ENCODE measurements at places on chromosomes 2 and 18. TPM values are rescaled to one million over a fixed set of nuclear protein-coding genes. Genes with fewer than 3 reads are reported as not detected.

MMADHC gene
- 187 TPM for total RNA-seq

DNA sequence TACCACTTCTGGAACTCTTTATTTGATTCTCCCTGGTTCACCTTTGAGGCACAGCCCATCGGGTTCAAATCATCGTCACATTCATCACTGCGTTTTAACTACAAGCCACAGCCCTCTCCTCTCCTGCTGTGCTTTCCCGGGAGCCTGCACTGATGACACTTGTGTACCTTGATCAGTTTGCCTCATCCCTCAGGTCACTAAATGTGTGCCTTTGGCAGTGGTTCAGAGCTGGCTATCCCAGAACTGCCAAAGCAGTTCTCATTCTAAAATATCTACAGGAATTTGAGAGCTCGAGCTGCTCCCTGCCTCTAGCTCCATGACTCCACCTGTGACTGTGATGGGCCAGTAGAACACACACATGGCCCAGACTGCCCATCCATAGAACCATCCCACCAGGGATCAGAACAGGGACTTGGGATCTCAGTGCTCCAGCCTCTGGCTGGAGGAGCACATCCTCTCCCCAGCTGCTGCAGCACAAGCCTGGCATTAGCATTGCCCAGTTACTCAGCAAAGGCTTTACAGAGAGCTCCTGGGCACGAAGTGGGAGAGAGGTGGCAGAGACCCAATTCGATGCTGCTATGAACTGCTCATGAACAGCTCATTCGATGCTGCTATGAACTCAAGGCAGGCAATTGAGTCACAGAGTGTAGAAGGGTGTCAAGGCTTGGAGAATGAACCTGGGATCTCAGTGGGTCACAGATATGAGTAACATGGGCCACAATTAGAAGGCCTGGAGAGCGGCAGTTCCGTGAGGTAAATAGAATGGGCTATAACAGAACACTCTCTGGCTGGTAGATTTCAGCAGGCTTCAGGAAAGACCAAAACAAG is 41.9 kb downstream of the EVA1A start:
- DNase-seq: no peak

GAL3ST2 gene
- 0.36 TPM for total RNA-seq

VWC2L gene
- total RNA-seq: not detected

DNA sequence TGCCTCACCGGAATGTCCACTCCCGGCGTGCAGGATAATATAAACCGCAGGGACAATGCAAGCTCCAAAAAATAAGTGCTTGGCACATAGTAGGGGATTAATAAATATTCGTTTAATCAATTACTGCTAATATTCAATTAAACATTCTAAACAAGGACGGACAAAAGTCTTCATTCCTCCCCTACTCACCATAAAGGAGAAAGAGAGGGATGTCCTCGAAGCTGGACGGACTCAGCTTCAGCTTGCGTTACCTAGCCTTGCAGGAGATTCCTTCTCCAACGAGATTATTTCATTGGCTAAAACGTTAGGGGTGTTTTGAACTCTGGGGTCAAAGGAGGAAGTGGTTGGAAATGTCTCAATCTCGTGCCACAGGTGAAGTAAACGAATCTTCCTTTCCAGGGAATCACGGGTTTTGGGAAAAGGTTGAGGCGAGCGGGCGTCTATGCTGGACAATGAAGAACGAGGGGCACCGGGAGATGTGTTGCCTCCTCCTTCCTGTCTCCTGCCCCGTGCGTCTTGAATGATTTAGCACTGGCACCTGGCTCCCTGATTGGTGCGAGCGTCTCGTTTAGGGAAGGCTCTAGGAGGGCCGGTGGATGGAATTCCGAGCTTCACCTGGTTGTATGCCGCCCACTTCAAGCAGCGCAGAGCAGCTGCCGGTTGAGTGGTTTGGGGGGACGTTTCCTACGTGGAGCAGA is 2.0 kb upstream of the GAD1 start:
- DNase-seq: no peak

- peak; percentile 90 for DNase-seq
Measured at GRCh38 chr2:207238831-207239701, 73.3 kb upstream of the KLF7 start.

L3MBTL4 gene
- 0.88 TPM for total RNA-seq

- peak; percentile 92 for DNase-seq
Measured at GRCh38 chr2:101516823-101517690, 42.1 kb upstream of the RFX8 start.

SERPINB12 gene
- total RNA-seq: not detected

DNA sequence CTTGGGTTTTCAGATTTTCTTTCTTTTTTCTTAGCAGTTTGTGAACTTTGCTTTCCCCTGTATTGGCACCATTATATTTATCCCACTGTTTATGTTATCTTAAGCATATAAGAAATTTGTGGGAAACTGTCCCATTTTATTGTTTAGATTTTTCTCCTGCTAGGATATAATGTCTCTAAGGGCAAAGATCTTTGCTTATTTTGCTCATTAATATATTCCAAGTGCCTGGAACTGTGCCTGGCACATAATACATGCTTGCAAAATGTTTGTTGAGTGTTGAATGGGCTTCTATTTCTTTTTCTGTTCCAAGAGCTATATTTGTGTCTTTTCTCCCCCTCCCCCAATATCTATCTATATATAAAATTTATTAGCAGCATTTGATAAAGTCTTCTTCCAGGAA is 5.4 kb downstream of the EPC2 start:
- no peak for DNase-seq

ATG4B gene
- 42.7 TPM for total RNA-seq

- DNase-seq: peak; percentile 96
Measured at GRCh38 chr2:218671654-218672566, at the start of the genes RNF25 and STK36. RNF25 (minus strand) TSS chr2:218672002; CDS start chr2:218671970, 32 bp downstream. STK36 (plus strand) TSS chr2:218672086; CDS start chr2:218672830, 744 bp downstream.

SERPINB11 gene
- total RNA-seq: not detected

ATIC gene
- 17.7 TPM for total RNA-seq

GRCh38 chr2:28403370-28403956 is 10.8 kb downstream of the FOSL2 start:
- peak; percentile 45 for DNase-seq

GRCh38 chr2:12156349-12156748 is 409.9 kb downstream of the LPIN1 start:
- DNase-seq: no peak

DNA sequence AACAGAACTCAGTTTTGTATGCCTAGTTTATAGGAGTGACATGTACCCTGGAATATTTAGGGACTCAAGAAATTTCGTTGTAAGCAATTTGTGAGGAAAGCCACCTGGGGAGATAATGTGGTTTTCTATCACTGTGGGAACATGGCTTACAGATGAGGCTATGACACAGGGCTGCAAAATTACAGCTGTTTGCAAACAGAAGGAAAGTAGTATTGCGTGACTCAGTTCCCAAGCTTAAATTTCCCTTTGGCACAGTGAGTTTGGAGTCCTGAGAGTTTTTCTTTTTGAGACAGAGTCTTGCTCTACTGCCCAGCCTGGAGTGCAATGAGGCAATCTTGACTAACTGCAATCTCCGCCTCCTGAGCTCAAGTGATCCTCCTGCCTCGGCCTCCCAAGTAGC is 149.8 kb downstream of the MYO5B start:
- DNase-seq: no peak

DNA sequence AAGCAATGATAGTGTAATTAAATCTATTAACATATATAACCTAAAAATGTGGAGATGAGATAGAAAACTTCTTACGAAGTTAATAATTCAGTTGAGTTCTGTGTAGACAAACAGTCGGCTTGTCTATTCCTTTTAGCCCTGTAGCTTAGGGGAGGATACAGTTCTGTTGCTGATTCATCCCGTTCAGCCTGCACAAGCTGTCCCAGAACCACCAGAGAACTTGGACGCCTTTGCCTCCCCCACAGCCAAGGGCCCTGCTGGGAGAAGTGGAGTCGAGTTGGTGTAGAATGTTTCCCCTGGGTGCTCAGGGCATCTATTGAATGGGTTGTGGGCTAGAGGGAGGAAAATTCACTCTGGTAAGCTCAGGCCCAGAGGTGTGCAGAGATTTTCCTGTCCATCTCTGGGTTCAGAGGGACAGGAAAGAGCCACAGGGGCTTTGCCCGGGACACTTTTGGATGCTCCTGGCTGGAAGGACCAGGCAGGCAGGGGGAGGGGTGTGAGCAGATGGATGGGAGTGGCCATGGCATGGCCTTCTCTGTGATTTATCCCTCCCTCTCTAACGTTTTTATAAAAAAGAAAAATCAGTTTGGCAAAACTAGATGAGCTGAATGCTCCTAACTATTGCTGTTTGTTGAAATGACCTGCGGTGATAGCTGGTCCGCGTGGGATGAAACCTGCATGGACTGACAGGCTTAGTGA is 42.8 kb upstream of the GALR1 start:
- DNase-seq: peak; percentile 91

DNA sequence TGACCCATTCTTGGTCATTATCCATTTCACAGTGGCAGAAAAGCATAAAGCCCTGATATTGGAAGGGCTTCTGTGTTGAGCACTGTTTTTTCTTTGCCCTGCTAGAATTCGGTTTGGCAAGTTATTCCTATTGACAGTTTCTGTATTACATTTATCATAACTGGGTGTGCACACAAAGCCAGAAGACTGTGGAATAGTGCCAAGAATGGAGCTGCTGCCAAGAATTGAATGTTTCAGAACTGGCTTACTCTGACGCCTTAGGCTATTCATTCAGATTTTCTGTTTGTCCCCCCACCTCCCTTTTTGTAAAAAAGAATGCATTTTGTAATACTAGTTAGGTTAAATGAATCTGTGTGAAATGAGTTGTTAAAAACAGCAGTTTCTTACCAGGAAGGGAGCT is 12.7 kb downstream of the KDM3A start:
- DNase-seq: peak; percentile 38

DNA sequence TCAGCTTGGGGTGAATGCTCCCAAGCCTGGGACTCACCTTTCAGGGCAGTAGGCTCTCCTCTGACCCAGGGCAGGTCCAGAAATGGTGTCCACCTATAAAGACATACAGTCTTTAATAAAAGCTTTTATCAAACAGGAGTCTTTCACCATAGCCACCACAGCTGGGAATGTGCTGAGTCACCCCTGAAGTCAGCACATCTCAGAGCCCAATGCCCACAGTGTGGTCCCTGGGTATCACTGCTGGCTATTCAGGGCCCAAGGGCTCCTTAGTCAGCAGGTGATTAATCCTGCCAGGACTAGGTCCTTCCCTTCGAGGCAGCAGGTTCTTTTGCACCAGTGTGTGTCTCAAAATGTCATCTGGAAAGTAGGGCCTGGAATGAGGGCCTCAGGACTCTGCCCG is 181.9 kb downstream of the MEMO1 start:
- no peak for DNase-seq

- DNase-seq: no peak
Measured at GRCh38 chr2:44118257-44118656, 50.4 kb upstream of the PPM1B start.

- no peak for DNase-seq
Measured at GRCh38 chr2:191443446-191443845, 198.2 kb downstream of the MYO1B start.

- DNase-seq: peak; percentile 86
Measured at GRCh38 chr2:71498261-71498701, 44.9 kb downstream of the DYSF start.

DNA sequence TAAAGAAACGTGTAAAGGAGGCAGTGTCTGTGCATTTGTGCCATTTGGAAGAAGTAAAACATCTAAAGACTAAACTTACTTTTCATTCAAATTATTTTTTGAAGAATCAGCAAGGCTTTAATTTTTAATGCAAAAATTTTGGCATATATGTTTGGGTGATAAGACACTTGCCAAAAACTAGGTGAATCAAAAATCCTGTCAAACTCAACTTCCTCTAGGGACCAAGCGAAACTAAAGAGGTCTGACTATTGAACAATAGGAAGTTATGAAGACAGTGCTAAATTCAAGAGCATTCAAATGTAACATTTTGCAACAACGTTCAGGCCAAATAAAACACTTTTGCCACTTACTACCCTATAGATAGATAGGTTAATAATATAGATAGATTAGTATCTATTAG is 306.1 kb downstream of the NOL4 start:
- DNase-seq: no peak

GRCh38 chr2:119477113-119477505 is 45.5 kb downstream of the TMEM37 start:
- no peak for DNase-seq

HOXD13 gene
- not detected for total RNA-seq

DNA sequence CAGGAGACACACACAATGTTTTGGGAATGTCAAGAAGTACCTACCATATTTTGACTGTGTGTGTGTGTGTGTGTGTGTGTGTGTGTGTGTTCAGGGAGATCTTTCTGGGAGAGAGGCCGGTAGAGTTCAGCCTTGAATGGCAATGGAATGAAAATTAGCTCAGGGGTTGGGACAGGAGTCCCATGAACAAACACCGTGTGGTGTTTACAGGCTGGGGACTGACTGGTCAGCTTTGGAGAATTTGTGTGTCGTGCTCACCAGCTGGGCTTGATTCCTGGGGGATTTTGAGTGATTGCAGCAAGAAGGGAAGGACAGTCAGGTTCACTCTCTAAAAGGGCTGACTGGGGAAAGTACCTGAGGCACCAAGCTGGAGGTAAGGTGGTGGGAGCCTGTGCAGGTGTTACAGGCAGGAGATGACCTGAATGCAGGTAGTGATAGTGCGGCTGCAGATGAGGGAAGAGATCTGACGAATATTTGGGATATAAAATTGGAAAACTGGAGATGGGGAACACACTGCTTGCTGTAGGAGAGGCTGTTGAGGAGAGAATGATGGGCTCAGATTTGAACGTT is 2.5 kb upstream of the ADNP2 start:
- DNase-seq: no peak

ALKAL2 gene
- total RNA-seq: not detected

DNA sequence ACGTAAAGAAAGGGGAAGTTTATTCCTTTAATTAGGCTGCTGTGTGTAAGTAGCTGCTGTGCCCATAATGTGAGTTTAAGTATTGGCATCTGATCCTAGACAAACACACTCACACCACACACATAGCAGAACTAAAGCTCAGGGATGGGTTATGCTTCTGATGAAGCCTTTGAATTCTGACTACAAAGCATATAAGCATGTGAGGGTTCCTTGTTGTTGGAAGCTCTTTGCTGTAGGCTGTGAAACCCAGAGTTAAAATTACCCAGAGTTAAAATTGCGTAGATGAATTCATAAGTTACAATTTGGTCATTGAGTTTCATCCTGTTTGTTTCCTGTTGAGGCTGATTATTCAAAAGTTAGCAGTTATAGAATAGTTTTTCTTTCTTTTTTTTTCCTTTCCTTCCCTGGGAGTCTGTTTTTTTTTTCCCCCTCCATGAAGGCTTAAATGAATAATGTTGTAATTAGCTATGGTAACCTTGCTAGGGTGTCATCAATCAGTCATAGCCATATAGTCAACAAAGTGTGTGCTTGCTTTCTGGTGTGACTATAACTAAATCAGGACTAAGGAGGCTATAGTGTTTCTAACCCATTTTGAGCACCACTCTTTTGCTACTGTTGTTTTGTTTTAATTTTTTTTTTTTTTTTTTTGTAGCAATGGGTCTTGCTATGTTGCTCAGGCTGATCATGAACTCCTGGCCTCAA is 426.1 kb downstream of the PARD3B start:
- DNase-seq: no peak

GRCh38 chr18:54135216-54135615 is 89.3 kb downstream of the MBD2 start:
- no peak for DNase-seq

ABHD3 gene
- total RNA-seq: 3.8 TPM

DNA sequence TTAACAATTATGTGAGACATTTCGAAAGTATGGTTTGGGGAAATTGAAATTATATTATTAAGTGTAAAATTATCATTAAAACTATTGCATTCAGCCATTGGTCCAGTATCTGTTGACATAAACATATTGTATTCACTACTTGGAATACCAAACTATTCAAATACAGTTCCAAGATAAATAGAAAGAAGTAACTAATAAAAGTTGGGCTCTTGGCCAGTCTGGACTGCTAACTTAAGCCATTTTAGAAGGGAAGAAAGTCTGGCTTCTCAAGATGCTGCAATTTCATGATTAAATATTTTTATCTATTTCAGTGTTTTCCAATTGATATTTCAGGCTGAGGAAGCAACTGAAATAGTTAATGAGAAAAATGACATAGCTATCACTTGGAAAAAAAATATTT is 109.8 kb upstream of the CHRNA1 start:
- DNase-seq: no peak
